ENCODE measurements at places on chromosomes 11 and 22.

DNA sequence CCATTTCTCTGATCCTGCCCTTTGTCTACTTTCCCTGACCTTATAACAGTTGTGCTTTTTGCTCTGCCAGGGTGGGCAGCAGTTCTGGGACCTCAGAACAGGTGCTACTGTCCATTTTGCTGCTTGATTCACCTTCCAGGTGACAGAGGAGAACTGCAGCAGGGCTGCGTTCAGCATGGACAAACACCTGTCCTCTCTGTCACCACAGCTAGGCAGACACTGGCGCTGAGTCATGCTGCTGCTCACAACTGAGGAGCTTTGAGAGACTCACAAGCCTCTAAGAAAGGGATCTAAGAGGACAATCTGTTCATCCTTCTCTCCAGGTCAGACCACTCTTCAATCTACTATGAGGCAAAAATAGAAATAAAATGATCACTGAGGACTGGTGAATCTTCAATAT, 1144.5 kb upstream of the CCDC90B start:
- no peak for DNase-seq
- H3K4me1 ChIP-seq: no peaks in the 10 kb centered on the region
- H3K27ac ChIP-seq: no peak overlapping the region
- no peaks in the 10 kb centered on the region for H3K36me3 ChIP-seq

- no peak overlapping the region for H3K4me3 ChIP-seq
- peaks cover 10% of the 10 kb centered on the region for H3K36me3 ChIP-seq
- no peak for DNase-seq
- no peaks in the 10 kb centered on the region for H3K27me3 ChIP-seq
Measured at GRCh38 chr11:46493791-46494190, 100.0 kb downstream of the AMBRA1 start.

DNA sequence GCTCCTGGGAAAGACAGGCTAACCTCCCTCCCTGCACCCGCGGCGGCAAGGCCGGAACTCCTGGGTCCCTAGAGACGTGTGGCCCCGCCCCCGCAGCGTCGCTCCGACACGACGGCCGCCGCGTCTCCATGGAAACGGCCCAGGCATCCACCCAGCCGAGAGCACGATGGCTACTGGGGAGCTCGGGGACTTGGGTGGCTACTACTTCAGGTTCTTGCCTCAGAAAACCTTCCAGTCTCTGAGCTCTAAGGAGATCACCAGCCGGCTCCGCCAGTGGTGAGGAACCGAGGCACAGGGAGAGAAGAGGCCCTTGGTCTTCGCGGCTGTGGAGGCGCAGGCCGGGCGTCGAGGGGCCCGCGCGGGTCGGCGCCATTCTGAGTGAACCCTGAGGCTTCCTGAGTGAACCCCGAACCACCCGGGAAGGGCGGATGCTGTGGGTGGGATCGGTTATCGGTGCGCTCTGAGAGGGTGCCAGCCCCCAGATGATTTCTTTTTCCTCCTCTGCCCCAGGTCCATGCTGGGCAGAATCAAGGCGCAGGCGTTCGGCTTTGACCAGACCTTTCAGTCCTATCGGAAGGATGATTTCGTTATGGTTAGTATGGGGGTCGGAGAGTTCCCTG, at the start of gene CFAP300:
Gene CFAP300, plus strand, starts transcription at position 133 of the 620 bp plus-strand sequence. Its CDS starts 34 bp downstream, at position 167.
- peaks cover 7% of the 10 kb centered on the region for H3K4me1 ChIP-seq
- peak within 1 kb of the TSS; percentile 82 for H3K4me3 ChIP-seq
- H3K36me3 ChIP-seq: peaks cover 3% of the 10 kb centered on the region
- peak within 1 kb of the TSS; percentile 49 for H3K27ac ChIP-seq
- no peak for DNase-seq

DNA sequence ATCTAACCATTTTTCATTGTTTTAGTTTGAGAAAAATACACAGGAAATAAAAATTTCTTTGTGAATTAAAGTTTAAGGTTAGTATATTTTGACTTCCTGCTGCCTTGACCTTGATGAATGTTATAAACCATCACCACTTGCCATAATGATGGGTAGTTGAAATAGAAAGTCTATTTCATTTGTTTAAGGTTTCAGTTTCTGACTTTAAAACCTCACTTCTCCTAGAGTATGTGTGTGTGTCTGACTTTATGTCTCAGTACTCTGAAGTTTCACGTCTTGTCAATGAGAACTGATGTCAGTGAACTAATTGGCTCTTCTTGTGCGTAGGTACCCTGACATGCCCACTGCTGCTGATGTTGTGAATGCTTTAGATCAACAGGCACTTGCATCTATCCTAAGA, 188.2 kb downstream of the METTL15 start:
- H3K36me3 ChIP-seq: peaks cover 11% of the 10 kb centered on the region
- H3K27me3 ChIP-seq: no peaks in the 10 kb centered on the region
- DNase-seq: no peak
- peaks cover 2% of the 10 kb centered on the region for H3K4me1 ChIP-seq
- H3K27ac ChIP-seq: no peak overlapping the region
- no peak overlapping the region for H3K4me3 ChIP-seq

DNA sequence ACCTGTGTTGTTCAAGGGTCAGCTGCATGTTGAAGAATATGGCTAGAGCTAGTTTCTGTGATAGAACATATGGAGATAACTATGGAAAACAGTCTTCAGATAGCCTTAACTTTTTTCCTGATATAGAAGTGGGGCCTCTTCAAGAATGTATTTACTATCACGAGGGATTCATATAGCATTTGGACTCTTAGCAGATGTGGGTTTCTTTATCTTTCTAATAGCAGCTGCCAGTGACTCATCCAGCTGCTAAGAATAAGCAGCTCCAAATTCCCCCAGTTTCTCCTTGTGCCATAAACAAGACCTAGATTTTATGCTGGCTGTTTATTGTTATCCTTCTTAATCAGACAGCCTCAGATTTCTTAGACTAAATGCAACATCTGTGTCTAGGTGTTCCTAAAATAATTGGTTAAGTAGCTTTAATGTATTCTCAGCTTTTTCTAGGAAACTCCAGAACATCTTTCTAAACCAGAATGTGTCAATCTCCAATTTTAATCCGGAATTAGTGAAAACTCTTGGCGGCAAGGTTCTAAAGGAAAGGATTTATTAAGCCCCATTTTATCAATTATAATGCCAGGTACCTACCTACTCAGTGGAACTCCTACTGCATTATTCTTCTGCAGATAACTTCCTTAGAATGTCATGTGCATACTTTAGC, 119.8 kb downstream of the CSTPP1 start:
- no peak overlapping the region for H3K27ac ChIP-seq
- DNase-seq: no peak
- no peaks in the 10 kb centered on the region for H3K27me3 ChIP-seq
- peaks cover 6% of the 10 kb centered on the region for H3K4me1 ChIP-seq

GRCh38 chr11:118618115-118618990, 10.9 kb downstream of the PHLDB1 start:
- H3K27ac ChIP-seq: no peak overlapping the region
- H3K4me1 ChIP-seq: peaks cover 16% of the 10 kb centered on the region
- peaks cover 35% of the 10 kb centered on the region for H3K27me3 ChIP-seq
- DNase-seq: no peak
- peaks cover 5% of the 10 kb centered on the region for H3K36me3 ChIP-seq

GRCh38 chr22:24592851-24593558, at the start of gene LRRC75B:
LRRC75B (minus strand) TSS chr22:24593073; CDS start chr22:24593039, 34 bp downstream.
- no peak within 1 kb of the TSS for H3K27ac ChIP-seq
- H3K27me3 ChIP-seq: no peaks in the 10 kb centered on the region
- peaks cover 5% of the 10 kb centered on the region for H3K4me1 ChIP-seq
- H3K36me3 ChIP-seq: no peaks in the 10 kb centered on the region
- no peak for DNase-seq
- peak within 1 kb of the TSS; percentile 87 for H3K4me3 ChIP-seq

Measured in T-helper 17 cell (primary cell).